Gastroesophageal sphincter (tissue), 4 donors: ENCODE measurements at places on chromosomes 7 and 10. TPM values are rescaled to one million over a fixed set of nuclear protein-coding genes. Genes with fewer than 3 reads are reported as not detected.

ODAD2 gene
- 1.4 TPM for total RNA-seq

CDHR3 gene
- 4.3 TPM for total RNA-seq

DNA sequence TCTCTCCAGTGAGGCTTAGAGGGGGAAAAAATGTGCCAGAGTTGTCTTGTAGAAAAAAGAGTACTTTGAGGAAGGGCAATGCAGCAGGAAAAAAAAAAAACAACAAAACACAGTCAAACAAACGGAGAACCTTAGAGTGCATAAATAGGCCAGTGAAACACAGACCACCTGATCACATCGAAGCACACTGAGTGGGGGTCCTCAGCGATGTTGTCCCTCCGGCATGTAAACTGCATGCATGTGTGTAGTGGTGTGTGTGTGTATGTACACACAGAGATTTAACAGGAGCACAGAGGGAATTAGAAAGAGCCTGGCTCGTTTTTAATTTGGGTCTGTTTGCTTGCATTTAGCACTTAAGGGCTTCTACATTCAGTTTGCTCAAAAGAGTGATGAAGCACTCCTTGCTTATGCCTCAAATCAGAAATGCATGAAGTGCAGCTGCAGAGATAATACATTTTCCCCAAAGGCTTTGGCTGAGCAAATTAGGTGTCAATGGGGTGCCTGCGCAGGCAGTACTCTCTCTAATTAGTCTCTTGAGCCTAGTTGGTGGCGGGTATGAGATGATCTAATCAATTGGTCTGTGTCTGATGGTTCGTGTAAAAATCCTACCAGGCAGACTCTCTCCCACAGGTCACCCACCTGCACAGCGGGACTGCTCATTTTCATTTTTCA is 62.7 kb upstream of the FZD1 start:
- no peak for ATAC-seq

- ATAC-seq, result no peak
Observed at GRCh38 chr7:26165950-26166683, 14.1 kb downstream of the NFE2L3 start.

DNA sequence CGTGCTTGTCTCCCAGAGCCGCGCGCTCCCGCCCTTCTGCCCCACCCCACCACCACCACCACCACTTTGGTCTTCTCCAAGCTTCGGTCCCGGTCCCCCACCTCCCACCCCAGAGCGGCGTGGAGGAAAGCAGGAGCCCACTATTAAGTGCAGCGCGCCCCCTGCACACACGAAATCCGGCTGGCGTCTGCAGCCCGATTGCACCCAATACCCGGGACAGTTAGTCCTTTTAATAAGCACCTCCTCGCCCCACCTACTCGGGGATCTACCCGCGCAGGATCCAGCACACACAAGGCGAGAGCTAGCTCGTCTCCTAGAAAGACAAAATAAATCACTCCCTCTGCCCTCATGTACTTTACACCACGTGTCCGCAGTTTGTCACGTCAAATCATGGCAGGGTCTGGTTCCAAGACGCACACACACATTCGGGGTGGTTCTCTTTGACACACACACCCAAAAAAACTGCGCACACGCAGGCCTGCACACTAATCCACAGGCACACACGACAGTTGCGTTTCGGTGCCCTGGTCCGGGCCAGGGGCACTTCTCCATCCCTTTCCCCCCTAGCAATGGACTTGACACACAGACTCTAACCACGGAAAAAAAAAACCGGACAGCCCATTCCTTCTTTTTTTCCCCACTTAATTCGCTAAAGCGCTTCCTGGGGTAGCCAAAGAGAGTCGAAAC is 1.6 kb downstream of the SFMBT2 start:
- peak; percentile 6 for ATAC-seq

- no peak for ATAC-seq
Observed at GRCh38 chr7:44290252-44290620, 35.2 kb downstream of the CAMK2B start.

INMT gene
- total RNA-seq, result 140 TPM

GRCh38 chr10:32388258-32389027 is 41.5 kb upstream of the EPC1 start:
- ATAC-seq, result no peak

DNA sequence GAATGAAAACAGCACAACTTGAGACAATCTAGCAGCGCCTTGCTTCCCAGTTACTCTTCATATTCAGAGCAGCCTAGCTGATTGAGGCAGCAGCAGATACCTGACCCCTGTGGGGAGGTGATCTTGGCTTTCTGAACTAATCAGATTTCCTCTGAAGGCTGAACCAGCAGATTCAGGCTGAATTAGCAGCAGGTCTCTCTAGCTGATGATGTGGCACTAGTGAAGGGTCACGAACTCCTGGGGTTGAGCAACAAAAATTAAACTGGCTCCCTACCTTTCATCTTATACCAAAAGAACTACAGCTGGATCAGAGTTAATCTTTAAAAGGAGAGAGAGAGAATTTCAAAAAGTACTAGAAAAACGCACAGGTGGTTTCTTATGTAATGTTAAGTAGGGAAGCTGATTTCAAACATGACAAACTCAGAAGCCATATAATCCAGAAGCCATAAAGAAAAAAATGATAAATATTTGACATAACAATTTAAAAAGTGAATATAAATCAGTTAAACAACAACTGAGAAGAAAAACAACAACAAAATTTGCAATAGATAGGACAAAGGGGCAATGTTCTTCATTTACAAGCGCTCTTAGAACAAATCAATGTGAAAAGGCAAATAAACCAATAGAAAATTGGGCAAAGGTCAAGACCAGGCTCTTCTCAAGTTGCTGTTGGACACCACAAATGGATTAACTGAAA is 13.5 kb downstream of the SLC25A13 start:
- no peak for ATAC-seq

- no peak for ATAC-seq
Observed at GRCh38 chr10:58666024-58666423, 153.4 kb downstream of the BICC1 start.

- no peak for ATAC-seq
Observed at GRCh38 chr10:58152673-58153263, 114.9 kb downstream of the IPMK start.

DNA sequence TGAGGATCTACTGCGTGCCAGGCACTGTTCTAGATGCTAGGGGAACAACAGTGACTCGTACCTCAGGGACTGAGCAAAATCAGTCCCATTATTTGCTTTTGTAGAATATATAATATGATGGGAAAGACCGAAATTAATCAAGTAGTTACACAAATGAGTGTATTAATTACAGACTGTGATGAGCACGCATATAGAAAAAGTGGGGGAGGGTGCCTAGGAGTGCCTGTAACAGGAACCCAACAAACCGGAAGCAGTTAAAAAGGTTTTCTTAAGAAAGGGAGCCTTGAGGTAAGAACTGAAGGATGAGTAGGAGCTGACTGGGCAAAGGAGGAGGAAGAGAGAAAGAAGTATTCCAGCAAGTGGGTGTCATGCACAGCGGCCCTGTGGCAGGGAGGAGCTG is 28.2 kb upstream of the IL6 start:
- ATAC-seq, result no peak

DNA sequence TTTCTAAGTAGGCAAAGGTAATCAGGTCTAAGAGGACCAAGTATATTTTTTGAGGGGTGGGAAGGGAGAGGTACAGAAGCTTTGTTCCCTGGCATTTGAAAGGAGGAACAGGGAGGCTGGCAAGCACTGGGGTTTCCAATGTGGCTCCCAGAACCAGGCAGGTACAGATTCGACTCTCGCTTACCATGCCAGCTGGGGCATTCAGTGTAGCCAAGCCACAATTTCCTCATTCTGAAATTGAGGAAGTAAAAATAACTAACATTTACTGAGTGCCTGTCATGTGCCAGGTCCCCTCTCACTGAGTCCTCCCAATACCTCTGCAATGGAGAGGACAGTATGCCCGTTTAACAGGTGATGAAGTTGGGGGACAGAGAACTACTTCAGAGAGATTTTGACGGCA is 45.9 kb upstream of the BET1 start:
- no peak for ATAC-seq

DNA sequence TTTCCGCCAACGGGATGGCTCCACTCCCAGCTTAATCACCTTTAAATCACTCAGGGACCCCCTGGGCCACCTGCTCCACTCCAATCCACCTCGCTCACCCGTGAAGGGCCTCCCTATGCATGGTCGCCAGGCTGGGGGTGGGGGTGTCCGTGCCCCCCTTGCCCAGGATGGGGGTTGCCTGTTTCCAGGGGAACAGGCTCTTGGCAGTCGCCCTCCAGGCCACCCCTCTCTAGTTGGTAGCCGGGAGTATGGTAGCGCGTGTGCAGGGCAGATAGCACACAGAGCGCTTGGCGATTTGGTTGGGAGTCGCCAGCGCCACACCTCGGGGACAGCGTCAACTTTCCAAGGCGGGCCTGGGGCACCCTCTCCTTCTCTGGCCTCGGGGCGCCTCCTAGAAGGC is 134.9 kb upstream of the ZNF92 start:
- no peak for ATAC-seq

DNA sequence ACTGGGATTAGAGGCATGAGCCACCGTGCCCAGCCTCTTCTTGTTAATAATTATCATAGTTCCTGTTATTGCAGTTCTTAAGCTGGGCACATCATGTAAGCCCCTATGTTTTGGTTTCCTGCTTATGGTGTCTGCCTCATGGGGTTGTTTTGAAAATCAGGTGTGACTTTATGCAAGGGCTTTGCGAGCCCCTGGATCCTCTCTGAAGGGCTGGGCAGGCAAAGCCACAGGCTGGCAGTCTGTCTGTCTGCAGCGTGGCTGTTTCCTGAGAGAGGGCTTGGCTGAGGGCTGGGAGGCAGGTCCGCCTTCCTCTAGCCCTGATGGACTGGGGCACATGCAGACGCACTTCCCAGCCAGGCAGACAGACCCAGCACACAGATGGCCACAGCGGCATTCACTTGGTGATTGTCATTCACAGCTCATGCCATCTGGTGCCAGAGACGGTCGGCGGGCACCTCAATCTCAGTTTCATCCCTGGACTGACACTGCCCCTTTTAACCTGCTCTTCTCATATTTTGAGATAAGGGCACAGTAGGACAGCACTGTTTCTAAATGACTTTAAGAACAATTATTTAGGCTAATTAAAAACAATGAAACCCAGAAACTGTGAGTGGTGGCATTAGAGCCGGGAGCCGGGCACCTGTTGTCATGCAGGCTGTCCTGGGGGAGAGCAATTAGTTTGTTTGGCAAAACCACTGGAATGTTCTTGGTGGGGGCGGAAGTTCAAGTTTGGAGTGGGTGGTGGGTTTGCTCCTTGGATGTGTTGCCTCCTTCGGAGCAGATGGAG is 35.5 kb downstream of the RBM20 start:
- ATAC-seq, result no peak

- no peak for ATAC-seq
Observed at GRCh38 chr10:125555743-125556142, 127.2 kb downstream of the TEX36 start.

TMEM184A gene
- total RNA-seq, result not detected

GRCh38 chr7:100095289-100095688 is 5.9 kb downstream of the MCM7 start:
- no peak for ATAC-seq

GRCh38 chr7:50281680-50282445 is 22.7 kb upstream of the IKZF1 start:
- ATAC-seq, result no peak

- ATAC-seq, result no peak
Observed at GRCh38 chr7:96397936-96398598, 76.2 kb upstream of the SLC25A13 start.

GRCh38 chr7:132485136-132485535 is 91.1 kb downstream of the PLXNA4 start:
- ATAC-seq, result no peak

- no peak for ATAC-seq
Observed at GRCh38 chr7:109532262-109532992, 962.8 kb downstream of the DNAJB9 start.

- no peak for ATAC-seq
Observed at GRCh38 chr10:117259279-117259678, 18.4 kb downstream of the SLC18A2 start.

GPR141 gene
- total RNA-seq, result not detected

DNA sequence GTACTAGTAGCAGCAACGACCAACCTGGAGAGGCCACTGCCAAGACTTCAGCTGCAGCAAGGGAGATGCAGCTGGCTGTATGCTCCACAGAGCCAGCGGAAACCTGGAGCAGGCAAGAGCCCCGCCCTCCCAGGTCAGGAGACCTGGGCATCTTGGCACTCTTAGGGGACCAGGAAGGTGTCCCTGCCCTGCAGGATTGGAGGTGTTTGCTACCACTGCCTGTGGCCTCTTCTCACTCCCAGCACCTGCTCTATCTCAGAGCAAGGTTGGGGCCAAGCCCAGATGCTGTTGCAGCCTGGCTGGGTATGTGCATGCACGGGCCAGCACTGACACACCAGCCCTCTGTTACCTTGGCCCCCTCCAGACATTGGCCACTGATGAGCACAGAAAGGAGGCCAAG is 1512.8 kb downstream of the REEP3 start:
- no peak for ATAC-seq
